ENCODE measurements at places on chromosomes 3 and 15.

DNA sequence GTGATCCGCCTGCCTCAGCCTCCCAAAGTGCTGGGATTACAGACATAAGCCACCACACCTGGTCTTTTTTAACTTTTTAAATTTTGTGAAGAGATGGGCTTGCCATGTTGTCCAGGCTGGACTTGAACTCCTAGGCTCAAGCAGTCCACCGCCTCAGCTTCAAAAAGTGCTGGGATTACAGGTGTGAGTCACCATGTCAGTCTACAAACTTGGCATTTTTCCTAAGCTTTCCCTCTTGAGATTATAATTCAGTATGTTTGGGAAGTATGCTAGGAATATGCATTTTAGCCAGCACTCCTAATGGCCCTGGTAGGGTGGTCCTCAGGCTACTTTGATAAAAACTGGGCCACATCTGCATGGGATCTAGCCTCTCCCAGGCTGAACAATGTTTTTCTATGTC, 4.4 kb downstream of the WDR73 start:
- DNase-seq = no peak

GRCh38 chr15:42921342-42921731, 759 bp upstream of the TTBK2 start:
- no peak for DNase-seq

DNA sequence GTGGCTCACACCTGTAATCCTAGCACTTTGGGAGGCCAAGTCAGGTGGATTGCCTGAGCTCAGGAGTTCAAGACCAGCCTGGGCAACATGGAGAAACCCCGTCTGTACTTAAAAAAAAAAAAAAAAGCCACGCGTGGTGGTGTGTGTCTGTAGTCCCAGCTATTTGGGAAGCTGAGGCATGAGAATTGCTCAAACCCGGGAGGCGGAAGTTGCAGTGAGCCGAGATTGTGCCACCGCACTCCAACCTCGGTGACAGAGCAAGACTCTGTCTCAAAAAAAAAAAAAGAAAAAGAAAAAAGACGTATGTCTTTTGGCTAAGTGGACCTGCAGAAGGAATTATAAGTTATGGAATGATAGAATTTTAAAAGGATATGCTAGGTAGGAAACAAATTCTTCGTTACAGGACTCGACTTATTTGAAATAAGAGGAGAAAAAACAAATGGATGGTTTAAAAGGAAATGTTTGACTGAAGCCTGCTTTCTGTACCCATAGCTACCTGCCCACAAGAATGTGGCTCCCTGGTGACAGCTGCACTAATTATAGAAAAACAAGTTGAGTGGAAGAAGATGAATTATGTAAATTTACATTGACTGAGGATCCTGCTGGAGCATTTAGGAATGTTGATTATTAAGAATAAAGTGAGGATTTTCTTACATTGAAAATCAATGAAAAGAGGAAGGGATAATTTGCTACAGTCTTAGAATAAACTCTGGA, 36.0 kb upstream of the SKIL start:
- no peak for DNase-seq

GRCh38 chr3:99418209-99418635, 220.2 kb upstream of the COL8A1 start:
- DNase-seq = no peak

DNA sequence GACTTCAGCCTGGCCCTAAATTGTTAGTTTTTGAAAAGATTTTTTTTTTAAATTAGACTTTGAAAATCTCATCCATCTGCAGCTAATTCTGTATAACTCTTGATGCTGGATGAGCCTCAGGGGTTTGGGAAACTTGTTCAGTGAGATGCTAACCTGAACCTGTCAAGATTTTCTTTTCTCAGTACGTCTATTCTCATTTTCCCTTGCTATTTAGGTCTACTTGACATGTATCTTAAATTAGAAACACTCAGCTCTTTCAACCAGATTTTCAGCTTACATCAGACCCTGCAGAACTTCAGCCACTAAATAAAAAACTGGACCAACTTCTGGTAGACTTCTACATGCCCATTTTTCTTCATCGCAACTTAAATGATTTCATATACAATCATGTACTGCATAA, 61.4 kb downstream of the MFSD1 start:
- no peak for DNase-seq

DNA sequence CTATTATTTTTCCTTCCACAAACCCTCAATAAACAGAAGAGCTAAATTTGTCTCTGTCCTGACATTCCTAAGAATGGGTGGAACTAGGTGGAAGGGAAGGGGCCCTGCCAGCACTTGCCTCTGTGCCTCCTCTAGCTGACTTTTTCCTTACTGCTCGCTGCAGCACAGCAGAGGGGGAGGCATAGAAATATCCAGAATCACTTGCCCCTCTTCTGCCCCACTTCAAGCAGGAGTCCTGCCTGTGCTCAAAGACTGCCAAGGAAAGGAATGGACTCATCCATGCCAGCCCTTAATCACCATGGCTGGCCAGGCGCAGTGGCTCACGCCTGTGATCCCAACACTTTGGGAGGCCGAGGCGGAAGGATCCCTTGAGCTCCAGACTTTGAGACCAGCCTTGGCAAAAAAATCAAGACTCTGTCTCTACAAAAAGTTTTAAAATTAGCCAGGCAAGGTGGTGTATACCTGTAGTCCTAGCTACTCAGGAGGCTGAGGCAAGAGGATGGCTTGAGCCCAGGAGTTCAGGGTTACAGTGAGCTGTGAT, 51.8 kb downstream of the ADCY5 start:
- no peak for DNase-seq

All from GM19239 (cell line).